ENCODE measurements at places on chromosomes 5 and 9.

DNA sequence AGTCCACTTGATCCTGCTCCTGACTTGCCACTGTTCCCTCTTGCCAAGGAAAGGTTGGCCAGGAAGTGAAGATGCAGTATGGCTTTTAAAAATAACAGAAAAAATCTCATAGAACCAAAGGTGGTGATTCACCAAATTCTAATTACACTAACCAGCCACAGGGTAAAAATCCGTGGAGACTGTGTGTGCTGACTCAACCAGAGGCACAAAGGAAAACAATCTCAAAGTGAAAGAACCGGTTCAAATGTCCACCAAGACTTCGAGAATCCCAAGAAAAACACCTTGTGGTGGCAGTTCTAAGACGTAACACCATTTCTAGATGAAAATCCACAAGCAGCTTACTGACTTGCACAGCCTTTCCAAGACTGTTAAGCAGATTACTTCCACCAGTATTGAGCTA lies 279.1 kb downstream of the TLE1 start:
- no peak for DNase-seq

GRCh38 chr9:90141723-90142122 lies 500.9 kb downstream of the DIRAS2 start:
- DNase-seq = no peak

DNA sequence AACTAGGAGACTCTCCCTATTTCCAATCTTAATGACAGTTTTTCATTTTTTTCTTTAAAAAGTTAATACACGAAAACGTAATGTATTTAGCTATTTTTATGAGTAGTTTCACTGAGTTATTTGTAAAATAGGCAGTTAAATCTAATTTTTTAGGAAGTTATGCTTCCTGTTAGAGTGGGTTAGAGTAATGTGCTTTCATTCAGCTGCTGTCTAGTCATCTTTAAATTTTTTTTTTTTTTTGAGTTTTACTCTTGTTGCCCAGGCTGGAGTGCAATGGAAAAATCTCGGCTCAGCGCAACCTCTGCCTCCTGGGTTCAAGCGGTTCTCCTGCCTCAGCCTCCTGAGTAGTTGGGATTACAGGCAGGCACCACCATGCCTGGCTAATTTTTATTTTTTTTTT lies 34.0 kb downstream of the CDC42SE2 start:
- DNase-seq = no peak

- no peak for DNase-seq
Measured at GRCh38 chr5:162842727-162843126, 594.7 kb upstream of the CCNG1 start.

DNA sequence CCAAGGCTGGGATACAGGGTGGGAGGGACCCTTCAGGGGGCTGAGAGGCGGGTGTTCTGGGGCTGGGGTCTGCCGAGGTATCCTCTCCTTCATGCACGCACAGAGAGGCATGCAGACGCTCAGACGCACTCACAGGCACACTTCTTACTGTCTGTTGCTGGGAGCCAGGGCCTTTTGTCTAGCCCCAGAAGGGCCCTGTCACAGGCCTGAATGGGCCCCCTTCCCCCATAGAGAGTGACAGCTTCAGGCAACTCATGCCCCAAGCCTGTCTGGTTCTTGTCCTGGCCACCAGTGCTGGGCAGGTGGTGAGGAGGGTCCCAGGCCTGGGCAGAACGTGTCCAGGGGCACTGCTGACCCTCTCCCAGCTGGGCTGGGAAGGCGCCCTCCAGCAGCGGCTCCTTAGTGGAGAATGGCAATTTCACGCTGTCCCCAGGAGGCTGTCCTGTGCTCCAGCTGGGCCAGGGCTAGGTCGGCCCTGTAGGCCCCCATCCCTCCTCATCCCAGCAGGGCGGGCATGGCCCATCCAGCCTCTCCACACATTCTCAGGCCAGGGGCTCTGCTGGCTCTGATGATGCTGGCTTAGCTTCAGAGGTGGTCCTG lies 45.3 kb downstream of the LMX1B start:
- DNase-seq = no peak

DNA sequence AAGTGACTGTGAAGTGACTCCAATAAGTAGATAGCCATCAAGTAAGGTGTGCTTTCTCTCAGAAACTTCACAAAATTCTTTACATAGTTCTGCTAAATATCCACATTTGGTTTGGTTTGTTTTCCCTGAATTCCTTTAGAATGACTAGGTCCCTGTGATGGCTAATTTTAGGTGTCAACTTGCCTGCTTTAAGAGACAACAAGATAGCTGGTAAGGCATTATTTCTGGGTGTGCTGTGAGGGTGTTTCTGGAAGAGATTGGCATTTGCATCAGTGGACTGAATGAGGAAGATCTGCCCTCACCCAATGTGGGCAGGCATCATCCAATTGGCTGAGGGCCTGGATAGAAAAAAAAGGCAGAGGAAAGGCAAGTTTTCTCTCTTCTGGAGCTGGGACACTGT lies 8.3 kb upstream of the PTBP3 start:
- DNase-seq = no peak

DNA sequence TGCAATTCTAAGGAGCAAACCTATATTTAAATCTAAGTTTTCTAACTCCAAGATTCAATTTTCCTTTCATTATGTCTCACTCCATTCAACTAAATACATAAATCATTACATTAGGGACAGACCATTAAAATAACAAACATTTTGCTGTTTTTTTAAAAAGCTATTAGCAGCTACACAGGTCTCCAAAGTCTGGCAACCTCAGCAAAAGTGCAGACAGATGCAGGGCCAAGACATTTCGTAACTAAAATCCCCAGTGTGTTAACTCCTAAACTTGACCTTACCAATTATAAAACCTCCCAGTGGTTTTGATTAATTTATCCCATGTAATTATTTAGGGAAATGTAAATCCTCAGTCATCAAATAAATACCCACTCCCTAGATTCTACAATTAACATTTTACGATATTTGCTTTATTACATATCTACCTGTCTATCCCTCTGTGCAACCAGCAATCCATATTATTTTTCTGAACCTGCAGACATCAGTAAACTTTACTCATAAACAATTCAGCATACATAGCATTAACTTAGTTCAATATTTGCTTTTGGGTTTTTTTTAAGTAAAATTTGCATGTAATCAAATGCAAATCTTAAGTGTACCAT lies 64.7 kb downstream of the RGS7BP start:
- no peak for DNase-seq

GRCh38 chr5:127961006-127961762 lies 122.4 kb upstream of the SLC12A2 start:
- no peak for DNase-seq

GRCh38 chr5:112646139-112646936 lies 91.3 kb upstream of the APC start:
- no peak for DNase-seq

- no peak for DNase-seq
Measured at GRCh38 chr5:98309785-98310598, 463.5 kb upstream of the RGMB start.

DNA sequence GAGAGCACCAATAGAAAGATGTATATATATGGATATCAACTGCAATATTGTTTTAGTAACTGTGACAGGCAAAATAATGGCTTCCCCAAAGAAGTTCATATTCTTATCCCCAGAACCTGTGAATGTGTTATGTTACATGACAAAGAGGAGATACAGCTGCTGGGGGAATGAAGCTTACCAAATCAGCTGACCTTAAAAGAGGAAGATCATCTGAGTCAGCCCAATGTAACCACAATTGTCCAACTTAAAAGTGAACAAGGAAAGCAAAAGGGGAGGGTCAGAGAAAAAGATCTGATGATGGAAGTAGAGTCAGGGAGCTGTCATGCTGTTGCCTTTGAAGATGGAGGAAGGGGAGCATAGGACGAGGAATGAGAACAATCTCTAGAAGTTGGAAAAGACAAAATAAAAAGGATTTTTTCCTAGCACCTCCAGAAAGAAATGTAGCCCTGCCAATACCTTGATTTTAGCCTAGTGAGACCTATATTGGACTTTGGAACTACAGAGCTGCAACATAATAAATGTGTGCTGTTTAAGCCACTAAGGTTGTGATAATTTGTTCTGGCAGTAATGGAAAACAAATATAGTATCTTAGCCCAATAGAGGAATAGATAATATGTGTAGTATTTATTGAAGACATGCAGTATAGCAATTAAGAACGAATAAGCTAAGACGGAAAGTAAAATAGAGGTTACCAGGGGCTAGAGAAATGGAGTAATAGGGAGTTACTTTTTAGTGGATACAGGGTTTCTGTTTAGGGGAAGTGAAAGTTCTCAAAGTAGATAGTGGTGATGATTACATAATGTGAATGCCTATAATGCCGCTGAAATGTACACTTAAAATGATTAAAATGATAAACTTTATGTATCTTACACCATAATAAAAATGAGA lies 115.9 kb downstream of the PIK3R1 start:
- DNase-seq = no peak

Measured in stimulated activated CD4-positive, alpha-beta T cell treated with anti-CD3 and anti-CD28 coated beads, Interleukin-2, amount 100 ng/mL, for 48 hours (primary cell).